ENCODE measurements at places on chromosomes 5 and 9. TPM values are rescaled to one million over a fixed set of nuclear protein-coding genes. Genes with fewer than 3 reads are reported as not detected.

- DNase-seq: no peak
Measured at GRCh38 chr9:118578467-118578866, 790.8 kb downstream of the BRINP1 start.

BTNL3 gene
- total RNA-seq: not detected

DNA sequence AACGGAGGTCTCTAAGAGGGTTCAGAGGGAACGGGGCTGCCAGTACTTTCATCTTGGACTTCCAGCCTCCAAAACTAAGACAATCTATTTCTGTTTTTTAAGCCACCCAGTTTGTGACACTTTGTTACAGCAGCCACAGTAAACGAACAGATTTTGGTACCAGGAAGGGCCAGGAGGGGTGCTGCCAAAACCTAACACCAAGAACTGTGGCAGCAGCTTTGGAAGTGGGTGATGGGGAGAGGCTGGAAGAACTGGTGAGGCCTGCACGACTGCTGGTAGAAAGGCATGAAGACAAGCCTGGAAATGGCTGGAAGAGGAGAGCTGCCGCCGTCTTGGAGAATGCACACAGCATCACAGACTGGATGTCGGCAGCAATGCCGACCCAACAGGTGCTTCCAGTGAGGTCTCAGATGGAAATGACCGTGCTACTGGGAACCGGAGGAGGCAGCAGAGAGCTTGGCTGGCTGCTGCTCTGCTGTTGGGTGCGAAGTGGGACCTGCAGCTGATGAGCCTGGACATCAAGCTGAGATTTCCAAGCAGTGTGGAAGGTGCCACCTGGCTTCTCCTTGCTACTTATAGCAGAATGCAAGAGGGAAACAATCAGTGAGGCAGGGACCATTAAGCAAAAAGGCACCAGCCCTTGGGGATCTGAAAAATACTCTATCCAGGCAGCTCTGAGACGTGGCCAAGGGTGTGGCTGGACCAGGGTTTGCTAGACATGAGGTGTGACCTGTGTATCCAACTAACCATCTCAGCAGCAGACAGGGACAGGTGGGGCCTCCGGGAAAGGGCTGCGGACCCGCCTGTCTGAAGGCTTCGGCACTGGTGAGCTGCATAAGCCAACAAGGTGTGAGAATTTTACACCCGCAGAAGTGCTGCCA, 4.7 kb upstream of the TMEM210 start:
- no peak for DNase-seq

- no peak for DNase-seq
Measured at GRCh38 chr5:116360008-116360853, 214.4 kb downstream of the SEMA6A start.

GLRA1 gene
- total RNA-seq: not detected

CTXN3 gene
- total RNA-seq: not detected

DNA sequence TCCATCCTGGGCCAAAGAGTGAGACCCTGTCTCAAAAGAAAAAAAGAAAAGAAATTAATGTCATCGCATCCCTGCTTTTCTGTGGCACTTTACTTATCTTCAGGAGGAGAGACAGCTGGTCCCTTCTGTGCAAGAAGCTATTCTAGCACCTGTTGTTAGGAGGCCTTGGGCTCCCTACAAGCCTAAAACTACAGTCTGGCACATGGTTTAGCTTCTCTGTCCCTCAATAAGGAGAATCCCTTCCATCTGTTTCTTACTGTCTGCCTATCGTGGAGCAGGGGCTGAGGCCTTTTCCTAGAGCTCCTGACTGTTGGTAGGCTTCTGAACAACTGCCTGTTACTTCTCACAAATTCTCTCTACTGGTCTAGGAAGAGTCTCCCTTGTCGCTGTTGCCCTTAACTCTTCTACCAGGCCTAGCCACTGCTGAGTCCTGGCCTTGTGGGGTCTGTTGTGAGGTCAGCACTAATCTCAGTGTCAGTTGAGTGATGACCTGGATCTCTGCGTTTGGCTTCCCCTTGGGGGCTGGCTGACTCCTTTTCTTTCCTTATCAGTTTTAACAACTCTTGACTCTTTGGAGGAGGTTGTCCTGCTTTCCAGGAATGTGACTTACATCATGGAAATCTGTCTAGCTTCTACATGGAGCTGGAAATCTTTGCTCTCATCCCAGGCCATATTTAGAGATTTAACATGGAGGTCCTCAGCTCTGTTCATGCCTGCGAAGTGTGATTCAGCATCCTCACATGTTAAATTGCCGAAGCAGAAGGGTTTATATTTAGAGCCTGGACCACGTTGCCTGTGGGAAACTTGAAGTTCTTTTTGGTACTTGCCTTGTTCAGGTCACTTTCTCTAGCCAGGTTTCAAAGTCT, 5.7 kb upstream of the GARNL3 start:
- DNase-seq: no peak

DNA sequence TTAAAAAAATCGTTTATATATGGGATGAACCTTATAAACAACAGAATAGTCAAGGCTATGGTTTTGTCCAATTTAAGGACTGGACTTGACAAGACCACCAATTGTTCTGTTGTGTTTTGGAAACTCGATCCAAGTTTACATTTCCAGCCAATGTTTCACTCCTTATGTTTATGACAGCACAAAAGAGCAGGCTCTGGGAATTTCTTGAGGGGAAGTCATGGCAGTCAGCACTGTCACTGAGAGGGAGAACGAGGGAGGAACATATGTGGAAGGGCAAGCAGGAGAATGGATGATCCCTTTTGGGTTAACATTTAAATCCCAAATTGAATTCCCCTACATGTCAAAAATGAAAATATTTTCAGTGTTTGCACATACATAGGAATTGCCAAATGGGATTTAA, 292.5 kb downstream of the MARCHF11 start:
- no peak for DNase-seq

GRCh38 chr9:131791542-131792254, 51.8 kb upstream of the RAPGEF1 start:
- no peak for DNase-seq

HRH2 gene
- total RNA-seq: 0.06 TPM

DNA sequence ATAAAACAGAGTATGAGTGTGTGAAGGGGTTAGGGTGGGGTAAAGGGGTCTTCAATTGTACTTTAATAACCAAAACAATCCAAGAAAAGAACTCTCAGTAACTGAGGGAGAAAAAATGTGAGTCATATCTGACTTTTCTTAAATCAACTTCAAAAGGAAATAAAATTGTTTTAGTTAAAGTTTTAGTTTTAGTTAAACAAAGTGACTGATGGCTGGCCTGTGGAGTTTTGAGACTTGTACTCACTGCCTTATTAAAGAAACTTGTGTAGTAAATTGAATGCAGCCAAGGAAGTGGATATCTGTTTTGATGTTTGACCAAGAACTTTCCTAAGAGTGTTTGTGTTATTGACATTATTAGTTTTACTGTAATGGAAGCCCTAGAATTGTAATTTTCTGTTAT, 2032.6 kb downstream of the MAT2B start:
- no peak for DNase-seq

GRCh38 chr5:36607114-36607571, 737 bp downstream of the SLC1A3 start:
- peak; percentile 3 for DNase-seq

ELAVL2 gene
- 1.3 TPM for total RNA-seq

PTPRD gene
- total RNA-seq: 1.3 TPM

CDX1 gene
- not detected for total RNA-seq

- no peak for DNase-seq
Measured at GRCh38 chr9:134503301-134504105, 138.1 kb upstream of the COL5A1 start.

DNA sequence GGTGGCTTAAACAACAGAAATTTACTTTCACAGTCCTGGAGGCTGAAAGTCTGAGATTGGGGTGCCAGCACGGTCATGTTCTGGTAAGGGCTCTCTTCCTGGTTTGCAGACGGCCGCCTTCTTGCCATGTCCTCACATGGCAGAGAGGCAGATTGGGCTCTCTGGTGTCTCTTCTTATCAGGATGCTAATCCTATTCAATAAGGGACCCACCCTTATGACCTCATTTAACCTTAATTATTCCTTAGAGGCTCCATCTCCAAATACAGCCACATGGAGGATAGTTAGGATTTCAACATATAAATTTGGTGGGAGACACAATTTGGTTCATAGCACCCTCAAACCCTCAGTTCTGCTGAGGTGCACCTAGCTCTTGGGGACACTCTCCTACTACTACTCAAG, 180.4 kb downstream of the DAB2IP start:
- DNase-seq: no peak

HEMGN gene
- not detected for total RNA-seq

GALNT12 gene
- 0.99 TPM for total RNA-seq

DNA sequence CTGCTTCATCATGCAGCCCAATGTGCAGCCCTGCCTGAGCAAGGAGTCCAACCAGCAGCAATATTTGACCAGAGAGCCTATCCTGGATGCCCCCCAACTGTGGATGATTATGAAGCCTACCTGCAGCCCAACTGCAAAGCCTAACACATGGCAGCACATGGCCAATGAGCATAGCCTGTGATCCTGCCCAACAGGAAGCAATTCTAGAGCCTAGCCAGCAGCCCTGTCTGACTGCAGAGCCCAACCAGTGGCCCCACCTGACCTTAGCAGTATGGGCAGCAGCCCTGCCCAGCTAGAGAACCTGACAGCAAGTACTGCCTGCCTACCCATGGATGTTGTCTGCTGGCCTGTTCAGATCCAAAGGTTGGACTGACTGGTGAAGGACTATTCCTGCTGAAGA, 97.3 kb upstream of the SH3GL2 start:
- DNase-seq: no peak

PTGER4 gene
- 55.1 TPM for total RNA-seq

- DNase-seq: no peak
Measured at GRCh38 chr9:27766073-27766835, 193.0 kb upstream of the C9orf72 start.

GRCh38 chr5:108670591-108671289, 77.0 kb upstream of the FER start:
- DNase-seq: no peak

DNA sequence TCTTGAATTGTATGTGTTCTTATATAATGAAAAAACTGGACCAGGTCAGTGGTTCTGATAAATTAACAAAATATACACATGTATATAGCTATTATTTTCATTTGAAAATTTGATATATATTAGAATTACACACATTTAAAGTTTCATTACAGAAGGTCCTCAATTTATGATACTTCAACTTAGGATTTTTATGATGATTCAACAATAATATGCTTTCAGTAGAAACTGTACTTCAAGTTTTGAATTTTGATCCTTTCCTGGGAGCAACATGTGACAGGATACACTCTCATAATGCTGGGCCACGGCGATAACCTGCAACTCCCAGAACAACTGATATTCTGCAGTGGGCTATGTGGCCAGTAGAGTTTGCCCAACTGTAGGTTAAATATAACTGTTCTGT, 344.7 kb downstream of the TAF11L14 start:
- no peak for DNase-seq

TPM2 gene
- 290 TPM for total RNA-seq

DNA sequence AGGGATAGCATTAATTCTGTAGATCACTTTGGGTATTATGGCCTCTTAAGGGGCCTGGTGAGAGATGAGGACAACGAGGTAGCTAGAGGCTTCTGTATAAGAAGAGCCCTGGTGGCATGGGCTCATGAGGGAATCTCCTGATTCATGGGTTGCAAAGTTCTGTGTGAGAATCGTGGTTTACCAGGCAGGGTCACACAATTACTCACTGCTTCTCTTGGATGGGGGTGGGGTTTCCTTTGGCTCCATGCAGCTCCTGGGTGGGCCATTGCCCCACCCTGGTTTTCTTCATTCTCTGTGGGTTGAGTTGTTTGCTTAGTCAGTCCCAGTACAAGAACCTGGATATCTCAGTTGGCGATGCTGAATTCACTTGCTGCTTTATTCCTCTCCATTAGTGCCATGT, 30.9 kb upstream of the TNFSF15 start:
- DNase-seq: no peak

DNA sequence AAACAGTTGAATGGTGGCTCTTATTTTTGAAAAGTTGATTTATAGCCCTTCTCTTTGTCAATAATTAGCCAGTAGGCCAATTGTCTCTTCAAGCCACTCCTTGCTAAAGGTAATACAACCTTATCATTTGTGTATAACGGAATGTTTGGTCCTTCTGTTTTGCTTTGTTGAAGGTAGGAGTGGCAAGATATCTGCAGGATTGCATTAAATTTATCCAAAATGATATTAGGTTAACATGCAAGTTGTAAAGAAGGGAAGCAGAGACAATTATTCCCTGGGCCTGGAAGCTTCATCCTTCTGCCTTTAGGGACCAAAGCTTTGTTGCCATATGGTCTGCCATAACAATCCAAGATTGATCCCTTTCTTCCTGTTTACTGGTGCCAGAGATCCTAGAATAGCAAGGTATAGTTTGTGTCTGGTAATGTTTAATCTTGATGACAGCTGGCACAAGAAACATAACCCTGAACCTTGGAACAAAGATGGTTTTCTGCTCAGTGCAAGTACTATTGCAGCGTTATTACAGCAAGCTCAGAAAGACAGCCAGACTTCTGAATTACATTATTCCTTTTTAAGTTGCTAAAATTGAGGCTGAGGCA, 15.5 kb upstream of the FSD1L start:
- DNase-seq: no peak

DNA sequence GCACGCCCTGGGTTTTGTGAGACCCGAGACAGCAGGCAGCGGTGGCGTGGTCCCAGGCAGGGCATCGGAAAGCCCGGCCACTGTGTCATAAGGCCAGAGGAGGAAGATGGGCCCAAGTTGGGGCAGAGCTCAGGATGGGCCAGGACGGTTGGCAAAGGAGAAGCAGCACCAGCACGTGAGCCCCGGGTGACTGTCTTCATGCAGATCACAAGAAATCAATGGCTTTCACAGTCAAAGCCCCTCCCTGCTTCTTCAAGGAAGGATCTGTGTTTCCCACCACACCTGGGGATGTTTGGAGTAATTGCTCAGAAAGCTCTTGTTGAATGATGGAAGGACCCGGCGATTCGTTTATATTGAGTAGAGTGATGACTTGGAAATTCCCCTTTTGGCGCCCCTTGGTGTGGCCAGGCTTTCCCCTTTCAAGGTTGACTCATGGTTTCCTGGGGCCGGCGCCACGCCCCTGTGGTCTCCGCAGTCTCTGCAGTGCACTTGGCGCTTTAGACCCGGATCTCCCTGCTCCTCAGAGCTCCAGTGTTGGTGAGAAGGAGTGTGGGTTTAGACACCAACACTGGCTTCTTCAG, 52.1 kb downstream of the IL31RA start:
- no peak for DNase-seq

DNA sequence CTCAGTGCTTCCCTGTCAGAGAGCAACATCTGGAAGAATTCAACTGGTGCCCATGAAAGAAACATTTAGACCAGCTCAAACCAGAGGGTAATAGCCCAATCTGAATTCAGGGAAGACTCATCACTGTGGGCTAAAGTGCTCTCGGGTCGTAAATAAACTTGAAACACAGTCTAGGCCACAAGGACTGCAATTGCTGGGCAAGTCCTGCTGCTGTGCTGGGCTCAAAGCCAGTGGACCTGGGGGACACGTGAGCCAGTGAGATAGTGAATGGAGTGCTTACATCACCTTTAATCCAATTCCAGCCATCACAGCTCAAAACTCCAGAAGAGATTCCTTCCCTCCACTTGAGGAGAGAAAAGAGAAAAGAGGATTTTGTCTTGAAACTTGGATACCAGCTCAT, 78.1 kb upstream of the DAP start:
- DNase-seq: no peak

- no peak for DNase-seq
Measured at GRCh38 chr9:115522912-115523311, 405.0 kb upstream of the TNC start.

GRCh38 chr5:141646026-141646425, 5.2 kb downstream of the FCHSD1 start:
- DNase-seq: no peak
